ENCODE measurements at places on chromosomes 1 and 21.
A peak's percentile ranks its signal among the peaks of the same experiment; 100 is the strongest.

- DNase-seq: no peak
These were observed 20.2 kb downstream of the S100A16 start for GRCh38 chr1:153592748-153593147.

- peak; percentile 80 for DNase-seq
These were observed 19.9 kb downstream of the IRF2BP2 start for GRCh38 chr1:234589854-234590620.

GRCh38 chr1:214581785-214582184 lies 21.2 kb upstream of the CENPF start:
- DNase-seq: peak; percentile 35

GRCh38 chr1:2520806-2521205 lies 5.6 kb downstream of the PANK4 start:
- DNase-seq: no peak

- DNase-seq: peak; percentile 16
These were observed 5.8 kb downstream of the IFI16 start for GRCh38 chr1:159015440-159015909.

GRCh38 chr21:37792046-37792445 lies 124.2 kb downstream of the KCNJ6 start:
- DNase-seq: no peak

DNA sequence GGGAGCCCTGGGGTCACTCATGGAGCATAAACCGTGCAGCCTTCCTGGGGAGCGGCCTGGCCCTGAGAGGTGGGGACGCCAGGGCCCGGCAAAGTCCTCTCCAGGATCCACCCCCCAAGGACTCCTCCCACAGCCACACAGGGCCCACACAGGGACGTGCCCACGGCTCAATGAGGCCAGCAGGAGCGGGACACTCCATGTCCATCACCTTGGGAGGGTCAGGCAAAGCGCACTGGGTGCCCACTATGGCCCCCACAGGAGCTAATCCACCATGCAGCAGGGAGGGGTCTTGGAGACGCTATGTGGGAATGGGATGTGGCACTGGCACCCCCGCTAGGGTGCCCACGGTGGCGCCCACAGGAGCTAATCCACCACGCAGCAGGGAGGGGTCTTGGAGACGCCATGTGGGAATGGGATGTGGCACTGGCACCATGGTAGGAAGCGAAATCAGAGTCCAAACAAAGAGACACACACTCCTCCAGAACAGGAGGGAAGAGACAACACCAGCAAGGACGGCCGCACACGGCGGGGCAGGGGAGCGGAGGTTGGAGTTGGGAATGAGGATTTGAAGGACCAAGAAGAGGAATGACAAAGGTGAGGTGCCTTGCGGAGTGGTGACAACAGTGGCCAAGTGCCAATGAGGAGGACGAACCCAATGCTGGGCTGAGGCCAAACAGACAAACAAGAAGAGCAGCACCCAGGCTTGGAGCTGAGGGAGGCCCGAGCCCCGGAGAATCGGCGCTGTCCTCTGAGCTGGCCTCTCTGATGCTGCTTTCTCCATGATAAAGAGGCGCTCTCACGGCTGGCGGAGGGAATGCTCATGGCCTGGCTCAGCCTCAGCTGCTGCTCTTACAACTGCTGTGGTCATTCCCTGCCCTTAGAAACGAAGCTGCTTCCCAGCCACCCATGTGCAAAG lies 18.1 kb upstream of the SLC19A1 start:
- no peak for DNase-seq

- peak; percentile 26 for DNase-seq
These were observed 47.6 kb upstream of the DMRTB1 start for GRCh38 chr1:53411541-53412152.

DNA sequence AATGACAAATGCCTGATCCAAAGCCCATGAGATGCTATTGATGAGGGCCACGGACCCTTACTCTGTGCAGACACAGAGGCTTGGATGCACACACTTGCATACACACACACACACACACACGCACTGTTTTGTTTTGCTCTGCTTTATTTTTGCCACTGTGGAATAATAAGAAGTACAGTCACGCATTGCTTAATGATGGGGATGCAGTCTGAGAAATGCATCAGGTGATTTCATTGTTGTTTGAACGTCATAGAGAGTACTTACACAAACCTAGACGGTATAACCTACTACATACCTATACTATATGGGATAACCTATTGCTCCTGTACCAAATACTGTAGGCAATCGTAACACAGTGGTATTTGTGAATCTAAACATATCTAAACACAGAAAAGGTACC lies 104.4 kb downstream of the RHOU start:
- DNase-seq: no peak

DNA sequence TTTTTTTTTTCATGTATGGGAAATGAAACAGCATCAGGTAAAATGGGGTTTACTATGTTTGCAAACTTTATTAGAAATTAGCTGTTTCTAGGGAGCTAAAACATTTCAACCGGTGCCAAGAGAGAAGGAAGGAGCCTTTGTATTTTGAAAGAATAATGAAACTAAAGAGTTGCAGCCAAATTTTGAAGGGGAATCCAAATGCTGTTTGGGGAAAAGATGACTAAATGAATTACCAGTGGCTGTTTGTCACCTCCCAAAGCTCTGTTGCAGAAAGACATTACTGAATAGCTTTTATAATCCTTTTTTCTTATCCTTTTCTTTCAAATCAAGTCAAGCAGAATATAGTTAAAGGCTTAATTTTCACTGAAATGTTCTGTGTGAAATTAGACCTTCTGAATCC lies 591.3 kb upstream of the ADGRL2 start:
- DNase-seq: no peak

DNA sequence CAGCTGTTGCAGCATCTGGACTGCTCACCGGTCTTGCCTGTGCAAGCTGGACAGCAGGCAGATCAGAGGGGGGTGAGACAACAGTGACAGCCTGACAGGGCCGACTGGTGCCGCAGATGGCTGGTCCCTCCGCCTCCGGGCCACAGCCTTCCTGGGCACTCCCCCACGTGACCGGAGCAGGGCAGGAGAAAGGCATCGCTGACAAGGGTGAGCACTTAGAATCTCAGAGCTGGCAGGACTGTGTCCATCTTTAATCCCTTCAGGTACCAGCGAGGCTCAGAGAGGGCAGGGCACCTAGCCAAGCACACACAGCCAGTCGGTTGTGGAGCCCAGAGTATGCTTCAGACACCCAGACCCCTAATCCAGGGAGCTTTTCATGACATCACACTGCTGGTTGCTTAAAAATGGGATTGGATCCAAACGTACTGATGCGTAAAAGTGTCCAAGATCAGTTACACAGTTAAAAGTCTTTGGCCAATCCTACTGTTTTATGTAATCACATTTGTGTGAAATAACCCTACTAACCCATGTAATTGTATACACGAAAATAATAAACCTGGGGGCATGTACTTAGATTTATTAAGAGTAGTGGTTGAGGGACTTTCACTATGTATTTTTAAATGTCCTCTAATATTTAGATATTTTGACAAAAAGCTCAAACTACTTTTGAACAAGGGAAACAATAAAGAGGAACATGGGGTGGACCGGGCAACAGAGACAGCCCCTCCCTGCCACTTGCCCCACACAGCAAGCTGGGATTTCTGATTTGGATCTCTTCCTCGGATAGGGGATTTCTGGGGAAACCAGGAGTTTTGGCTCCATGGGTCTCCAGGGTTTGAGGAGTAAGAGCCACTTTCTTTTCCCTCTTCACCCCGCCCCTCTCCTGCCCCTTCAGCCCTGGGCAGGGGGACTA lies 758 bp upstream of the CNTN2 start:
- peak; percentile 81 for DNase-seq

GRCh38 chr1:102151242-102151641 lies 154.5 kb upstream of the OLFM3 start:
- no peak for DNase-seq

GRCh38 chr1:176717066-176717750 lies 254.2 kb downstream of the PAPPA2 start:
- peak; percentile 71 for DNase-seq

GRCh38 chr1:9420835-9421532 lies 118.3 kb upstream of the SLC25A33 start:
- no peak for DNase-seq

Data from NCI-H82 (cell line).